ENCODE measurements at places on chromosomes 3 and 15.

DNA sequence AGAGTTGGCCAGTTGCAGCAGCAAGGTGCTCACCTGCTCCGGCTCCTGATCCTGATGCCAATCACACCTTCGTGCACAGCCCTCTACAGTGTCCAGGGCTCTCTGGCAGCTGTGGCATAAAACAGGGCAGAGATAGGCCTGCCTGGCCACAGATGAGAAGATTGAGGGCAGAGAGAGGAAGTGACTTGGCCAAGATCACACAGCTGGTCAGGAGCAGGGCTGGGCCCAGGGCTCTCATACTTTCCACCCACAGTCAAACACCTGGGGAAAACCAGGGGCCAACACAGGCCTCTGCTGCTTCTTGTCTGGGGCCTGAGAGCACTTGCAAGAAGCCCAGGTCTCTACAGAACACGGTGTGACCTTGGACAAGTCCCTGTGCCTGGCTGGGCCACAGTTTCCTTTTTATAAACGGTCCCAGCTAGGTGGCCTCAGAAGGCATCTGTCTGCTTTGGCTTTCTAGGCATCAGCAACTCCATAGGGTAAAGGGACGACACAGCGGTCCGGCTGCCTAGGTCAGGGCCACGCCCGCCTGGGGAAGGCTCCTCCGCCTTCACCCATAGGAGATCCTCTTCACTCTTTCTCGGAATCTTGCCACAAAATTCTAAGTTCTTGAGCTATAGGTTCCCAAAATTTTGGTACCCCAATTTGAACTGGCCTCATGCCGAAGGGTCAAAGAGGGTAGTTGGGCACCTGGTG lies 3.1 kb downstream of the ATP2B2 start:
- no peak for DNase-seq

DNA sequence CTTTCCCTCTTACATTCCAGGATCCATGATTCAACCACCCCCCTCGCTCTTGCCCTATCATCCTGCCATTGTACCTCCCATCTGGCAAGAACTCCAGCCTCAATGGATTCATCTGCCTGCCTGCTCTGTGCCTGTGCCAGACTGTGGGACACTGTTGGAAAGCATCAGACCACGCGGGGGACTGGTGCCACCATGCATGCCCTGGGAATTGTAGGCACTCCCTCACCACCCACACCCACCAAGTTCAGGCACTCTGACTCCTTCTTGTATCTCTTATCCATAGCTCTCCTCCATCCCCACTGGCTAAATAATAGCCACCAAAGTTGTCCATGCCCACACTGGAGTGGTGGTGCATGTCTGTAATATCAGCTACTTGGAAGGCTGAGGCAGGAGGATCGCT lies 143.8 kb downstream of the TPRA1 start:
- DNase-seq, result no peak

DNA sequence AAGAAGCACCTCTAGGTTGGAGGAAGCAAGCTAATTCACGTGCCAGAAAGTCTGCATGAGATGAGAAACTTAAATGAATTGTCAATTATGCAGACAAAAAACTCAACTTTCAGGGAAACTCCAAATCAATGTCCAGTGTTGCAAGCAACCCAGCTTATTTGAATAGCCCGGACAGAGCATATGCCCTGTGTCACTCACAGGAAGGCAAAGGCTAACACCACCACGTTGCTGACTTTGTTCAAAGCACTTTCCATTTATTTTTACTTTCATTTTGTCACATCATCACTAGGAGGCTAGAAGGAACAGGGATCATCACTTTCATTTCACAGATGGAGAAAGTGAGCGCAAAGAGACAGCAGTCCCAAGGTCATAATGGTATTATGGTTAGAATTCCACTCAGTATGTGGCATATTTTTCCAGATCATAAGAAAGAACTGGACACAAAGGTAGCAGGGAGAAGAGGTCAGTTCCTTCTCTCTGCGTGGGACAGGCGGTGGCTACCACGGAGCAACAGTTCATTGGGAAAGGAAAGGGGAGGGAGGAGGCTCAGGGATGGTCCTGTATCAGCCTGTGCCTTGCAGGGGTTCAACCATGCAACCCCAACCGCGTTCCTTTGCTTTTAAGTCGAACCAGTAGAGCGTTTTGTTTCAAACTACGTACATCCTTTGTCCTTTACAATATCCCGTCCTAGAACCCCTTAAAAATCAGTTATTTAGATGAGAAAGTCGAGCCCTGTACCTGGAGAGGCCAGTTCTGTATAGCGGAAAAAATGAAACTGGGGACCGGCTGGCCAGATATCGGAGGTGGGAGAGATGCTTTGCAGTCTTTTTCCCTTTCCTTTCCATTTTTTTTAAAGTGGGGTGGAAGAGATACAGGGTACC lies 1.1 kb downstream of the HEG1 start:
- DNase-seq, result peak; percentile 22

GRCh38 chr3:123431007-123431657 lies 17.8 kb downstream of the ADCY5 start:
- no peak for DNase-seq

DNA sequence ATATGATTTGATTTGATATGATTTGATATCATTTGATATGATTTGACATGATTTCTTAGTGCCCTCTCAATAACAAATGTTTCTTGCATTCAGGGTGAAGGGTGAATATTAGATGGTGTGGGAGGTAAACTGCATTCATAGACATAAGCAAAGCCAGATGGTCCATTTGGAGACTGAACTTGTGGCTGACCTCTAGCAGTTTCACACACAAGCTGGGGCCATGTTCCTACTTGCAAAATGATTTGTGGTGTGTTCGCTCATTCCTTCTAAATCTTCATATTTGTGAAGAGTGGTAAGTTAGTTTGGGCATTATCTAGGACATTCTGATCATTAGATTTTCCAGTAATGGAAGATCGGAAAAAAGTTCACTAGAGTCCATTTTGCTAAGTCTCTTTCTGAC lies 40.5 kb upstream of the CCR4 start:
- DNase-seq, result no peak

GRCh38 chr3:63644212-63644797 lies 8.2 kb upstream of the SNTN start:
- DNase-seq, result no peak

DNA sequence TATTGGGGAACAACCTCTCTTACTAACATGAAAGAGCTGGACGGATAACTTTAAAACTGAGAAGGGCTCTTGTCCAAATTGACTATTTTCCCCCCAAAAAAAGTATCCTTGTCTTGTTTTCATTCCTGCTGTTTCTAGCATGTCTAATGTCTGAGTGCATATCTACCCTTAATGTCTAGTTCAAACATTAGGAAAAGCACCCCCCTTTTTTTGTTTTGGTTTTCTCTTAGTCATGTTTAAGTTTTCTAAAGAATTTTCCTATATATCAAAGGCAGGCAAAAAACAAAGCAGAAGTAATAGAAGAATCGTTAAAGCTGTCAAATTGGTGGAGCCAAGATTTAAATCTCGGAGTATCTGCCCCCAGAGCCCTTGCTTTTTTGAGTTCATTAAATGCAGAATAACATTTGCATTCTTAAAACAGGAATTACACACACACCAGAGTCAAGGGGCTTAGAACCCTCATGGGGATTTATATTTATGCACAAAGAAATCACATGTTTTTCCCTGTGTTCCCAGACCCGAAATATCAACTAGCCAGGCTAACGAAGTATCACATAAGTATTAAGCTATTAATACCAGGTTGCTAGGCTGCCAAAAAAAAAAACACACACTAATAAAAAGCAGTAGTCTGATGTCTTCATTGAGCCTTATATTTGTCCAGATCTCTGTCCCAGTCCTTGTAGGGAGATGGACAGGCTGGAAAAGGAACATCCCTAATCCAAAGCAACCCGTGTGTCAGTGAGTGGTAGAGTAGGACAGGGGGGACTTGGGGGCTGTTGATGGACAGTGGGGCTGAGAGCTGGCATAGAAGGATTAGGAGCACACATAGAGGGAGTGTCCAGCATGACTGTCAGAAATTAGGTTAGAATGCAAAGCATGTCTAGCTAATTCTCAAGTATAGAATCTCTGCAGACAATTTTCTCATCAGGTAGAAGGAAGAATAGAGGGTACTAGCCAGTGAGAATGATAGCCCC lies 103.6 kb upstream of the BFSP2 start:
- no peak for DNase-seq

GRCh38 chr3:45894015-45894414 lies 7.7 kb downstream of the CCR9 start:
- no peak for DNase-seq

DNA sequence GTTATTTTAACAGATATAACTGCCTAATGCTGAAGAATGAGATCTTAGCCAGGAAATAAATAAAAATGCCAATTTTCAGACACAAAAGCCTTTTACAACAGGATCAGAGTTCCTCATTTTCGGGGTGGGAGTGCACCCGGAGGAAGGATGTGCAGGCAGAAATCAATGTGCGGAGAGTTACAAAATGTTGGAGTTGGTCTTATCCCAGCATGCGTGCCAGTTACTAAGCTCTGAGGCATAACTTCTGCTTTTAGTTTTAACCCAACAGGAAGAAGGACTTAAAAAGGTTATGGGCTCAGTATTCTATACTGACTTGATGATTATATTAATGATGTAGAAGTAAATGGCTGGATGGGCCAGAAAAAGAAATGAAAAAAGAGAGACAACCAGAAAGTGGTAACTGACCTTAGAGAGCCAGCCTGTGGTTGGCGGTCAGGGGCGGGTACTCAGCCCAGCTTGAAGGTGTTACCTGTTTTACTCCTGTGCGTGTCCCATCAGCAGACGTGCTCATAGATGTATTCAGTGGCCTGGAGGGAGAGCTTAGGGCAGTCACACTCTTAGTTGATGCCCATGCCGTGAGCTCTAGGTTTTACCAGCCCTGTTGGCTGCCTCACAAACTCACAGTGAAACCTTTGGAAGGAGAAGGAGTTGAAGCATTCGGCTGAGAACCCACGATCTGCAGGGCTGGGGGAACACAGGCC lies 164.7 kb downstream of the SV2B start:
- no peak for DNase-seq

- no peak for DNase-seq
Observed at GRCh38 chr3:153331676-153332075, 169.7 kb downstream of the RAP2B start.

GRCh38 chr3:116473602-116474001 lies 28.3 kb upstream of the LSAMP start:
- no peak for DNase-seq

DNA sequence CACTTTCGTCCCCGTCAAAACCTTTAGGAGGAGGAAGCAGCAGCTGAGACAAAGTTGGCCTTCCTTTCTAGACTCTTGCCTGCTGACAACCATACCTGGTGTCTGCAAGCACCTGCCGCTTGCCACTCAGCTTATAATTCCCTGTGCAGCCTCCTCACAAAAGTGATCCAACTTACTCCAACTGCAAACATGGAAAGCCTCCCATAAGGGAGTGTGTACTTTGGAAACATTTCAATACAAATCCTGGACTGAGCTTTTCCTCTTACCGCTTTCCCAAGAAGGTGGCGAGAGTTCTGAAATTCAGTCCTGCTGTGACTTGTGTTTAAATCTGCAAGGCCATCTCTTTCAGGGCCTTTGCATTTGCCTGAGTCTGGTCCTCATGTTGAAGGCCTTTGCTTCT lies 86.8 kb downstream of the LARS2 start:
- no peak for DNase-seq

GRCh38 chr15:40990789-40991188 lies 37.5 kb downstream of the CHAC1 start:
- no peak for DNase-seq

- no peak for DNase-seq
Observed at GRCh38 chr3:196969134-196969659, 564 bp upstream of the PIGZ start.

DNA sequence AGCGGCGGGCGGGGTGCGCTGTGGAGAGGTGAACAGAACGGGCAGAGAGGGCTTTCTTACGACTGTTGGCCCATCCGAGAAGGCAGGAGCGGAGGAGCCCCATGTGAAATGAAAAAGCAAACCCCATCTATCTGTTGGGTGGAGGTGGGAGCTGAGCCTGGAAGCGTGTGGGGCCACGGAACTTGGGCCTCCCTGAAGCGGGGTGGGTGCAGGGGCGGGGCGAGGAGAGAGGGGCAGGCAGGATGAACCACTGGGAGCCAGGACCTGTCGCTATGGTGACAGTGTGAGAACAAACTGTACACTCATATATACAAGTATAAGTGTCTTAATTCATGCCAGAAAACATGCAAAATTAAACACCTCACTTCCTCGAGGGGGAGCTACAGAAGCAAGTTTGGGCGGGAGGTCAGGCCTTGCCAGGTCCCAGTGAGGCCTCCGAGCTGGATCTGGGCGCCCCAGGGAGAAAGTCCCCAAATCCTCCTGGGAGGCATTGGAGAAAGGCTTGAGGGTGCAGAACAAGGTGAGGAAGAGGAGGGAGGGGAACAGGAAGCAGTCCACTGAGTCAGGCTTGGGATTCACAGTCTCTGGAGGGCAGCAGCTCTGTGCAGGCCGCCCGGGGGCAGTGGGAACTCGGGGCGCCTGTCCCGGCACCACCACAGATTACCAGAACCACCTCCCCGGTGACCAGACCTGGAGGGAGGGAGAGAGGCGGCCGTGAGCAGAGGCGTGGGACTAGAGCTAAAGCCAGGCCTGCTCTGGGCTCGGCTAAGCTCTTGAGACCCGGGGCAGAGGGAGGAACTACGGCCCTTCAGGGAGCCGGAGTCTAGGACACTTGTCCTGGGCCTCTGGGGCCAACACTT lies 34.8 kb downstream of the RBPMS2 start:
- DNase-seq, result no peak

- no peak for DNase-seq
Observed at GRCh38 chr3:185021256-185021655, 131.6 kb downstream of the C3orf70 start.
